ENCODE measurements at places on chromosomes 1 and 21. TPM values are rescaled to one million over a fixed set of nuclear protein-coding genes. Genes with fewer than 3 reads are reported as not detected.

Gene SLC22A15
- polyA plus RNA-seq: not detected

Gene LMOD1
- polyA plus RNA-seq: 0.19 TPM

Gene LDLRAD2
- not detected for polyA plus RNA-seq

Gene PPCS
- polyA plus RNA-seq: 51.3 TPM

Gene ZBTB8A
- 2.9 TPM for polyA plus RNA-seq

DNA sequence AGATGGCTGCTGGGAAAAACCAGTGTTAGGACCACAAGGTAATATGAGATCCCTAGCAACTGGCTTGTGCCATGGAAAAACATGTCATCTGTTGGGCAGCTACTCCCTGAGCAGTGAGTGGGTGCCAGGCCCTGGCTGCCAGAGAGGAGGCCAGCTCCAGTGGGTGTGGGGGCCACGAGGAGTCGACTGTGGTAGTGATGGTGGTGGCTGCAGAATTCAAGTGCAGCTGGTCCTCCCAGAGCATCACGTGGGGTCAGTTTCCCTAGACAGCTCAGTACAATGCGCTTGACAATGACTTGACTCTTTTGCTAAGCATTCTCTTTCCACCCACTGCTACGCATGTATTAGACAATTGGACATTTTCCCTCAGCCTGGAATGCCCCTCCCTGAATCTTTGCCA is 14.5 kb upstream of the CDC42 start:
- no peak for DNase-seq

All from endothelial cell of umbilical vein (primary cell).